ENCODE measurements at places on chromosomes 11 and 22.

DNA sequence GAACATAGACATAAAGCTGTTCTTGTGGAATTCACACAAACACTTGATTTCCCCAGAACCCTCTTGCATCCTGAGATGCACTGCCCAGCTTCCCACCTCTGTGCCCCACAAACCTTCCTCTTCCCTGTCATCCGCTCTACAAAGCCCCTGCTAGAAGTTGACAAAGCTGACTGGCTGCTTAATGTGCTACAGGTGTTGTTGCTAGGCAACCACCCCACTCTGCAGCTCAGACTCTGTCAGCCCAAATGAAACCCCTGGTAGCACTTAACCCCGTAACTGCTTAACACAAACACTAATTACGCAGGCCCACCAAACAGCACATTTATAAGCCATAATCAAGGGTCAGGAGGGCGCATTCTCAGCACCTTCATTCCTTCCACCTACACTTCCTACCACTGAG lies 172.0 kb upstream of the CADM1 start:
- no peak for DNase-seq

DNA sequence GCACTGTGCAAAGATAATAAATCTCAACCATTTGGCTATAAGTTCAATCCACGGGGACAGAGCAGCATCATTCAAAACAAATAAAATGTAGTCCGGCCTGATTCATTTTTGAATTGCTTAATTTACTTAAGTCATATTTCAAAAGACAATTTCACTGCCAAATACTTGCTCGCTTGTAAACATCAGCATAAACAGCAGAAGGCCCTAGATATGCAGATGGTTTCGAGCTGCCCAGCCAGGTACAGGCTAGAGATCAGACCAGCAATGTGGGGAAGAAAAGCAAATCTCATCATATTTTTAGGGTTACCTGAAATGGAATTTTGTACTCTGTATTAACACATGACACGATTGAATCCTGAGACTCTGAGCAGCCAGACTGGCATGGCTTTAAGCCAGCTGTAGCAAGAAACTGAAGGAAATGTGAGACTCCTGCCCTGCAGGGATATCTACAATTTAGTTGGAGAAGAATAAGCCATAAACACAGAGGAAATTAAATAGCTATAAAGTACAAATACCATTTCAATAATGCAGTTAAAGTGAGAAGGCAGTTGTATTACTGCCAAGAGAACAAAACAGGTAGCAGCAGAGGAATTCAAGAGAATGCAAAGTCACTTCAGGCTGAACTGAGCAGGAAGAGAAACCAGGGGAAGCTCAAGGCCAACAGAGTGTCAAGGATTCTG lies 440.3 kb downstream of the ETS1 start:
- DNase-seq = no peak

DNA sequence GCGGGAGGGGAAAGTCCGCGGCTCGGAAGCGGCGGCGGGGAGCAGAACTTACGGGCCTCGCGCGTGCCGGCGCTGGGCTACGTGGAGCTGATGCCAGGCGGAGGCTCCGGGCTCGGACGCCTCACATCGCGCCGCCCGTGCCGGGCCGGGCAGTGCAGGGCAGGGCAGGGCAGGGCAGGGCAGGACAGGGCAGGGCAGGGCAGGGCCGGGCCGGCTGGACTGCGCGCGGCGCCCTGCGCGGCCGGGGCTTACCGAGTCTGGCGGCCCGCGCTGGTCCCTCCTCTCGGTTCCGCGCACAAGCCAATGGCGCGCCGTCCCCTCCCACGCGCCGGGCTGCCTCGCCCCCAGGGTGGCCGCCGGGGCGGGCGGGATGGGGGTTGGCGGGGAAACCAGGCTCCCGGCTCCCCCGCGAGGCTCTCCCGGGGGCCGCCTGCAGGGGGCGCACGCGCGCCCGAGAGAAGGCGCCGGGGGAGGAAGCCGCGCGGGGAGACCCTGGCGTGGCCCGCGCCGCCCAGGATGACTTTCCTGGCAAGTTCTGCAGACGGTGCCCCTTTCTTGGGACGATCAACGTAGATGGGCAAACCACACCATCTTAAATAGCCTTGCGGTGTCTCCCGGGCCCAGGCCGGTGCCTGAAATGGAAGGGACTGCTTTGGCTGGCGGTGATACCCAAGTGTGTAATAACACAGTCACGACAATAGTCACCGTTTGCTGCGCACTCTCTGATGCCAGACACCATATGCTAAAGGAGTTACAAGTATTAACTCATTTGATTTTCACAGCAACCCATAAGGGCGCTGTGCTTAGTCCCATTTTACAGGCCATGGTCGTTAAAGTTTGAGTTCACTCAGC lies at the start of gene TP53I11:
TP53I11 (minus strand) TSS at position 259 of the 852 bp plus-strand sequence. CDS start 12,548 bp downstream, outside the sequence.
- DNase-seq = peak; percentile 53

- no peak for DNase-seq
These were observed 315.3 kb downstream of the BUD13 start for GRCh38 chr11:116457336-116458007.

GRCh38 chr11:43686207-43686606 lies 5.7 kb downstream of the HSD17B12 start:
- DNase-seq = no peak

GRCh38 chr22:49004484-49005399 lies 822.9 kb downstream of the BRD1 start:
- no peak for DNase-seq

DNA sequence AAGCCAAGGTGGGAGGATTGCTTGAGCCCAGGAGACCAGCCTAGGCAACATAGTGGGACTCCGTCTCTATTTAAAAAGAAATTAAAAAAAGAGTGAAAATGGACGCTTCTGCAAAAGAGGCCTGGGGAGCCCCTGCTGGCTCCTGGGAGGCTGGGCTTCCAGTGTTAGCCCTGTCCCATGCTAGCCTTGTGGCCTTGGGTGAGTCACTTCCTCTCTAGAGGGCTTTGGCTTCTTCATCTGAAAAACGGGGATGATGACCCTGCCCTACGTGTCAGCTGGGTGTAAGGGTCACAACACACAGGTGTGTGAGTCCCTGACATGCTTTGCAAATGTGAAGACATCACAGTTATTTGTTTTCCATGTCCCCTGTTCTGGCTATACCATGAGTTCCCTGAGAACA lies 32.8 kb downstream of the FAM227A start:
- DNase-seq = no peak

DNA sequence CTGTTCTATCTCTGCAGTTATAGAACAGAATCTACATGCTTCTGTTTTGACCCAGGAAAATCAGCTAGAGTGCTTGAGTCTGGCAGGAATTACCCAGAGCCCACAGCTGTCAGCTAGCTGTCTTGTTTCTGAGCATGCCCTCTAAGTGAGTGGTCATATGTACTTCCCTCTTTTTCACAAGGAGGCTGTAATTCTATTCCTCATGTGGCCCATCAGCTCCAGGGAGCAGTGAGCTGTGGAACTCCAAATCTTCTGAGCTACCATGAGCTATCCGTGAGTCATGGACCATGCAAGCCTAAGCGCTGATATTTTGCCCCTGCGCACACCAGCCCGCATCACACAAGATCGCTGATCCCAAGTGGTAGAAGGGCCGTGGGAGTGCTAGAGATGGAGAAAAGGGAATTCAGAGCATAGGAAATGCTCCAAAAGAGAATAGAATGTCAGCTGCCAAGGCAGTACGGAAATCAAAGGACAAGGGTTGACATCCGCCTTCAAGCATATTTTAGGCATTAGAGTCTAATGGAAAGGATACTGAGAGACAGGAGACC lies 5.4 kb downstream of the FJX1 start:
- DNase-seq = peak; percentile 63

DNA sequence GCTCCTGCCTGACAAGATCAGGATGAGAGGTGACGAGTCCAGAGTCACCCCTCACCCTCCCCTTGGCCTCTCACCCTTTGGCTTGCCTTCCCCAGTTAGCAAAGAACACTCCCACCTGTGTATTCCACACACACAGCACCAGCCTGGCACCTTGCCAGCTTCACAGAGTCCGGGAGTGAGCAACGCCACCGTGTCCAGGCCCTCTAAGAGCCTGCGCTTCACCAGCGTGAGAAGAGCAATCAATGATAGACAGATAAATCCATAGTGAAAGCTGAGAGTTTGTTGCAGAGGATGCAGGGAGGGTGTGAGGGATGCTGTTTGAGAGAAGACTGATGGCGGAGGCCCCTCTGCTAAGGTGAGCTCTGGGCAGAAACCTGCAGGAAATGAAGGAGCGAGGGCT lies 404.5 kb downstream of the LARGE1 start:
- no peak for DNase-seq

DNA sequence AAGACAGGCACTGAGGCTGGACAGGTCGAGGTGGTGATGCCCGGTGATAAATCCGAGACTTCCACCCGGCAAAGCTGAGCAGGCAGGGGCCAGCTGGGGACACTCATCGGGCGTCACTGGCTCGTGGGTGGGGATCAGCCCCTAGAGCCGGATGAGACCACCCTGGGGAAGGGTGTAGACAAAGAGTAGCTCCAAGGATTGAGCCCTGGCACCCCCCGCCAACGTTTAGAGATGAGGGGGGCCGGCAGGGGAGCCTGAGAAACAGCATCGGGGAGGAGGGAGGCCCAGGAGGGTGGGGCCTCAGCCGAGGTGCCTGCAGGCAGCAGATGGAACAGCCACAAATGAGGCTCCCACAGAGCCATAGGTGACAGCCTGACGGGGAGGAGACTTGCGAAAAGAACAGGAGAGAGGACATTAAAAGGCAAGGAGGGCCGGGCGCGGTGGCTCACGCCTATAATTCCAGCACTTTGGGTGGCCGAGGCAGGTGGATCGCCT lies 27.4 kb upstream of the CBX7 start:
- no peak for DNase-seq

DNA sequence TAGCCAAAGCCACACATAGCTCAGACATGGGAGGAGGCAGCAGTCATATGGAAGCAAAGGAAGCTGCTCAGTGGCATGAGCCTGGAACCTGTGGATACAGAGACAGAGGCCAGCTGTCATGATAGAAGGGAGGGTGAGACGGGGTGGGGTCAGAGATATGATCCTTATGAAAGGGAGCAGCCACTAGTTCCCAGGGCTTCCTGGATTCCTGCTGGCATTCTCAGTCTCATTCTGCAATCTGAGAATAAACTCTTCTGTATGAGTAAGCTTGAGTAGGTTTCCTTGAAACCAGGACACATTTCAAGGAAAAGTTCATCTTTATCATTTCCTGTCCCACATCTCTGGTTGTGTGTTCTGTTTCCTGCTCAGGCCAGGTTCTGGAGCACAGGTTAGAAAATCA lies 220.2 kb upstream of the SNX19 start:
- no peak for DNase-seq

GRCh38 chr11:78549624-78550409 lies 24.8 kb downstream of the NARS2 start:
- no peak for DNase-seq

- DNase-seq = no peak
These were observed 7.1 kb downstream of the SIGIRR start for GRCh38 chr11:407651-408123.

- DNase-seq = no peak
These were observed 23.6 kb downstream of the GDPD5 start for GRCh38 chr11:75502138-75502537.

DNA sequence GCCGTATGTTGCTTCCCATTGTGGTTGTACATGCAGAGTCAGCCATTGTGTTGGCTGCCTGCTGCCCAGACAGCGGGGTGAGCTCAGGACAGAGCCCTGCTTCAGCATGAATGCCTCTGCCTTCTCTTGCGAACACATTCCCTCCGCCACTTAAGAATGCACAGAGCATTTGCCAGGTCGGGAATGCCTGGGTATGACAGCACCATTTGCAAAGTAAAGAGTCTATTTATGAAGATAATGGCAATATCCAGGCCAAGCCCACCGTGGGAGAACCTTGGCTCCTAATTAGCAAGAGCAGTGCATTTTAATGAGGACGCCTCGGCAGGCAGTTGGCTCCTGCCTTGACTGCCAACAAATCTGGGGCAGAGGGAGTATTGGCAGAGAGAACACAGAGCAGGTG lies 62.5 kb upstream of the SORL1 start:
- no peak for DNase-seq

- DNase-seq = no peak
These were observed 1456.3 kb downstream of the BRD1 start for GRCh38 chr22:48371391-48371790.

DNA sequence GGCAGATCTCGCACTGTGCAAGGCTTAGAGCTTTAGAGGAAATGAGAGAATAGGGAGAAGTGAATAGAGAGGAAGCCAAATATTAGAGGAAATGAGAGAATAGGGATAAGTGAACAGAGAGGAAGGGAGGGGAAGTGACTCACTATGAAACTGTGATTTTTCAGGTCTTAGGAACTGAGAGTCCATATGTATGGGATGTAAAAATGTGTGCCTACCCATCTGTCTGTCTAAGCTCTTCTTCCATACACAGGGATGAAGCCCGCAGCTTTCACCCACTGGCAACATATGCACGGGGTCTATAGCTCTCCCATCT lies 6.4 kb upstream of the CCDC86 start:
- no peak for DNase-seq
